Stimulated activated CD8-positive, alpha-beta memory T cell treated with anti-CD3 and anti-CD28 coated beads, Interleukin-7, amount 100 ng/mL, for 4 hours (primary cell): ENCODE measurements at places on chromosomes 1 and 21.

- no peak for DNase-seq
Measured at GRCh38 chr1:34928066-34928696, 1.3 kb downstream of the DLGAP3 start.

- no peak for DNase-seq
Measured at GRCh38 chr1:214777364-214777763, 174.4 kb downstream of the CENPF start.

DNA sequence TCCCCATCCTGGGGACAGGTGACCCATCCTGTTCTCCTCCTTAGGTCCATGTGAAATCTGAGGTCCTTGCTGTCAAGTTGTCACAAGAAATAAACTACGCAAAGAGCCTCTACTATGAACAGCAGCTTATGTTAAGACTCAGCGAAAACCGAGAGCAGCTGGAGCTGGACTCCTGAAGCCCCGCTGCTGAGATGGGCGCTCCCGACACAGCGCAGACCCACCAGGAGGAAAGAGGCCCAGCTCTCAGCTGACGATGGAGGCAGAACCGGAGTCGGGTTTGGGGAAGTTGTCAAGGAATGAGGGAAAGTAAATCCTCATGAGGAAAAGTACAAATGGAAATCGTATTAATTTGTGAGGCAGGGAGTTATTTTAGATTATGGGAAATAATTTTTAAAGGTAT is 109.2 kb downstream of the DHRS3 start:
- DNase-seq: no peak

GRCh38 chr1:87928623-87929022 is 599.9 kb downstream of the LMO4 start:
- DNase-seq: no peak

- no peak for DNase-seq
Measured at GRCh38 chr1:3030663-3031381, 9.6 kb downstream of the ACTRT2 start.

DNA sequence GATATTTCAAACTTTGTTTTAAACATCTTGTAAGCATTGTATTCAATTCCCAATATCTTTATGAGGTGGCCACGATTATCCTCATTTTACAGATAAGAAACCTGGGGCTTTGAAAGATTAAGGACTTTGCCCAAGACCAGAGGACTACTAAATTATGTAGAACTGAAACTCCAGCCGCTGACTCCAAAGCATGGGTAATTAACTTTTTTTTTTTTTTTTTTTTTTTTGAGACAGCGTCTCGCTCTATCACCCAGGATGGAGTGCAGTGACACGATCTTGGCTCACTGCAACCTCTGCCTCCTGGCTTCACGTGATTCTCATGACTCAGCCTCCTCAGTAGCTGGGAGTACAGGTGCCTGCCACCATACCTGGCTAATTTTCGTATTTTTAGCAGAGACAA is 68.7 kb downstream of the ALG14 start:
- no peak for DNase-seq

DNA sequence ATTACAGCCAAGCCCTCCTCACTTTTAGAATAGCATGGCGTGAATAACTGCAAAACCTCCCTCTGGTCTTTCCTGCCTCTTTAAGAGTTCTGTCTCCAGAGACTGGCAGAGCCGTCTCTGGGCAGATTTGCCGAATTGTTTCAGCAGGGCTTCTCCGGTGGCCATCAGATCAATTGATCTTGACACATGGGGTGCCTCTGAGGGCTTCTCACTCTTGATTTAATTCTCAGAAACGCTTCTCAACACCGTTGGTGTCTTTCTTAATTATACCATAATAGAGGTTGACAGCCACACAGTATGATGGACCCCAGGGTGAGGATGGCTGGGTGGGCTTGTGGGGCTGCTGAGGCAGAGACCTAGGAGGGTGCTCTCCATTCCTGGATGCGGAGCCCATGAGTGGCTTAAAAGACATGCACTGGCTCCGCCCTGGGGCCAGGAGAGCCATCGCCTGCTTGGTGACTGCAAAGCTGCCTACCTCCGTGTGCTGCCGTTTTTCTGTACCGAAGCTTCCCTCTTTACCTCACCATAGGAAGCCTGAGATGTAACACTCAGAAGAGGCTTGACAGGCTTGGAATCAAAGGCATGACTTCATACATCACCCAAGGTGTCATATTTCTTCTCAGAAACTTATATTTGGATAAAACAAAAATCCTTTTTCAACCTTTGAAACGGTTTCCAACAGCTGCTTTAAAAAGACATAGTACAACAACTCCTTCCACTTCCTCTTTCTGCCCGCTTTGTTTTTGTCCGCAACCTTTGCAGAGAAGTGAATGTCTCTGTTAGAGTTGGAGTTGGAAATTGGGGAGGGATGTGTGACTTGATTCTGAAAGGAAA is 82.9 kb downstream of the GALNT2 start:
- DNase-seq: no peak

- DNase-seq: no peak
Measured at GRCh38 chr1:221687836-221688487, 53.9 kb downstream of the DUSP10 start.

GRCh38 chr1:86068841-86069756 is 87.5 kb downstream of the COL24A1 start:
- DNase-seq: no peak

DNA sequence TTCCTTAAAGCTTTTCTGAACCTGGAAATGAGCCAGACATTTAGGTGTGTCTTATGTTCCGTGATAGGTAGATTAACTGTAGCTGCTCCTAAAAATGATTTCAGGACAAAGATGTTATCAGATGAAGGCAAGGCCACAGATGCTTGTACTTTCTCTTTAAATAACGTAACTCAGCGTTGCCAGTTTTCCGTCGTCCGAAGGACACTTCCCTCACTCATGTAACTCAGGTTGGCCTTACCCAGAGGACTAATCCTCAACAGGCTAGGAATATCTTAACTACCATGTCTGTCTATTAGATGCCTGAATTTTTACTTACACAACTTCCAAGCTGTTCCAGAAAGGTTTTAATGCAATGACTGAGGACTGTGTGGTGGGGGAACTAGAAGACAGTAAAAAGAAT is 35.4 kb upstream of the FAM89A start:
- DNase-seq: no peak

- no peak for DNase-seq
Measured at GRCh38 chr1:34176830-34177603, at the start of gene C1orf94. Gene C1orf94 (plus strand): TSS chr1:34176907. CDS start chr1:34177790, 883 bp downstream.

DNA sequence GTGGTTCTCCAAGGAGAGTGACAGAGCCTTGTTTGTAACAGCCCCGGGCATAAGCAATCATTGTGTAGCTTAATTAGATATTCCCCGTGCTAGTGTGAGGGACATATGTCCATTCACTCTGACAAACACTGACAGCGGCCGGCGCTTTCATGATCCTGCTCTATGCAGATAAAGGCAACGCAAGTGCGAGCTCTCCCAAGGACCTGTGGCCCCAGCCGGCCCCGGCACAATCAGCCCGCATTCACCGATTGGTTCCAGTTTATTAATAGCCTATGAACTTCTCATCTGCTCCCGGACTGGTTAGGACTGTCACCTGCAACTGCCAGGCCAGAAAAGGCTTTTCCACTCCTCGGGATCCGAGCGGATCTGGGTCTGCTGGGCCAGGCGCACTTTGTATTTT is 18.0 kb upstream of the OLIG1 start:
- DNase-seq: no peak

GRCh38 chr1:59243550-59243949 is 53.3 kb upstream of the FGGY start:
- DNase-seq: no peak

- no peak for DNase-seq
Measured at GRCh38 chr1:111399792-111400610, 27.5 kb downstream of the OVGP1 start.

GRCh38 chr21:18153063-18153462 is 91.6 kb upstream of the CHODL start:
- no peak for DNase-seq

- no peak for DNase-seq
Measured at GRCh38 chr1:14724246-14724645, 125.8 kb downstream of the KAZN start.

GRCh38 chr1:41902664-41903063 is 16.1 kb downstream of the HIVEP3 start:
- DNase-seq: no peak

DNA sequence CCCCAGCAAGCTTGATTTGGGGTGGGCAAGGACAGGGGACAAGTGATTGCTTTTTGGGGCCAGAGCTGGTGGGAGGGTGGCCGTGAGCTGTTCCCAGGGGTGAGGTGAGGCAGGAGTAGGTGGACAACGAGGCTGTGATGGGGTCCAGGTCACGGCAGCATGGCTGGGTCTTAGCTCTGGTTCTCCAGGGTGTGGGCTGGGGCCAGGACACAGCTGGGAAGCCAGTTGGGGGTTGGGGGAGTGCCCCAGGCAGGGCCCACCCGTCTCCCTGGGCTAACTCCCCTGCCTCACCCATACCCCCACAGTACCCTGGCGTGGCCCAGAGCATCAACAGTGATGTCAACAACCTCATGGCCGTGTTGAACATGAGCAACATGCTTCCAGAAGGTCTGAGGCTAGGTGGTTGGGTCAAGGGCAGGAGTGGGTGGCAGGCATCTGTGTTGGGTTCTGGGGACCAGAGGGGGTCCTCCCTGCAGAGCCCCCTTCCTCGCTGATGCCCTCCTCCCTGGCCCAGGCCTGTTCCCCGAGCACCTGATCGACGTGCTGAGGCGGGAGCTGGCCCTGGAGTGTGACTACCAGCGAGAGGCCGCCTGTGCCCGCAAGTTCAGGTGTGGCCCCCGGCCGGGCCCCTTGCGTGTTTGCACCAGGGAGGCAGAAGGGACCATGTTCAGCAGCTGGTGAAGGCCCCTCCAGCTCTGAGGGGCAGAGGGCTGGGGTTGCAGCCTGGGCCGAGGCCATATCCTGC is 43.3 kb downstream of the COQ8A start:
- DNase-seq: no peak

- no peak for DNase-seq
Measured at GRCh38 chr1:87197156-87197555, 131.5 kb upstream of the LMO4 start.

GRCh38 chr1:85894651-85895050 is 186.4 kb upstream of the ZNHIT6 start:
- no peak for DNase-seq

DNA sequence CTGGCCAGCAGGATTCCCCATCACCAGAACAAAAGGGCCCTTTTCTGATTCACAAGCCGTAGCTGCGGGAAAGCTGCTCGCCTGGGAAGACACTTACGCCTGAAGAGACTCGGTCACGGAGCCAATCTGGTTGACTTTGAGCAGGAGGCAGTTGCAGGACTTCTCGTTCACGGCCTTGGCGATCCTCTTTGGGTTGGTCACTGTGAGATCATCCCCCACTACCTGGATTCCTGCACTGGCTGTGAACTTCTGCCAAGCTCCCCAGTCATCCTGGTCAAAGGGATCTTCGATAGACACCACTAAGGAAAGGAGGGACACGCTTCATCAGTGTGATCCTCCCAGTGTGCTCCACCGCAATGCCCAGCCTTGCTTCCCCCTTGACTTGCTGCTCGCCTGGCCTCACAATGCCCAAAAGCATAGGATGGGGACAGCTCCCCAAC is 14.7 kb downstream of the ENO1 start:
- DNase-seq: no peak

- DNase-seq: no peak
Measured at GRCh38 chr1:167881069-167881468, 32.9 kb downstream of the ADCY10 start.

GRCh38 chr21:43882952-43883545 is 18.0 kb downstream of the AGPAT3 start:
- no peak for DNase-seq

GRCh38 chr21:42388740-42389448 is 7.0 kb downstream of the TMPRSS3 start:
- no peak for DNase-seq

- no peak for DNase-seq
Measured at GRCh38 chr1:41559331-41559730, 74.8 kb upstream of the EDN2 start.

DNA sequence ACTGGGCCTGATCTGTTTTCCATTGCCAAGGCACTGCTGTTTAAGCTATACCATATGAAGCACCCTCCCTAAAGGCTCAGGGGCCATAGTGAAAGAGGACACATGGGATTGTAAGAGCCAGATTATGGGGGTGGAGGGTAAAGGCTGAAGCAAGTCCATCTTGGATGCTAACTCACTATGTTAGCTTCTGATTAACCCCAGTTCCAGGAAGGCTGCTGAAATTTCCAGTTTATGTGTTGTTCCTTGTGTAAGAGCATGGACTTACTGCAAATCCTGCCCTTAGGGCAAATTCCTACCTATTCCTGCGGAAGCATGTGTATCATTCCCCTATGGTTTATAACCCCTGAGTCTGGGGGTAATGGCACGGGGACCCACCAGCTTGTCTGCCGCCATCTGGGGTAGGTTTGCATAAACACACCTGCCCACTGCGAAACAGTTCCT is 91.8 kb upstream of the SERBP1 start:
- no peak for DNase-seq

DNA sequence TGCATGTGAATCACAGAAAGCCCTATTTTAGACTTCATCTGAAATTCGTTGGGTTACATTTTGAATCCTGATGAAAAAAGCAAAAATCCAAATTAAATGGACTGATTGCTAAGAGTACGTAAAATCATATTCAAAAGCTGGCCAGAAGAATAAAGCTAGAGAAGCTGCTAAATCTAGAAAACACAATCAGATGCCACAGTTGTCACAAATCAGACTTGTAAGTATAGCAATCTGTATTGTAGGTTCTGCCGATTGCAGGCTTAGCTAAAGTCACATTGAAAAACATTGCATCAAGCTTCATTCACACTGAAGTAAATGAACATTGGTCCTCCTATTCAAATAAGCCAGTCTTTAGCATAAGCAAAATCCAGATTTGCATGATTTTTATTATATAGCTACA is 235.1 kb upstream of the ST6GALNAC5 start:
- no peak for DNase-seq

- no peak for DNase-seq
Measured at GRCh38 chr1:8422510-8423268, 104.8 kb downstream of the SLC45A1 start.

- no peak for DNase-seq
Measured at GRCh38 chr1:41447995-41448770, 36.3 kb downstream of the EDN2 start.

DNA sequence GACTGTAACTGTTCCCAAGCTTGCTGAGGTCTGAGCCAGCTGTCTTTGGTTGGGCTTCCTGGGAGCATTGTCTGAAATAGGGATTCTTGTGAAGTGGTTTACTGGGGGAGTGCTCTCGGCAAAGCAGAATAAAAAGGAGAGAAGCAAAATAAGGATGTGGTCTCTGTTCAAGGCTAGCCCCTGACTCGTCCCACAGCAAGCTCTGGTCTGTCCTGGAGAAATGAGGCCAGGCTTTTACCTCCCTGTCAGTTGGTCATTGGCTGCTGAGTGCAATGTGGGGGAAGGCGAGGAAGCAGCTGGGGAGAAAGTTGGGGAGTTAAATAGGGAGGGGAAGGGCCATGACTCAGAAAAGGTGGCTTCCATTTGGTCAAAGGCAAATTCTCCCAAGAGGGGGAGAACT is 303.9 kb upstream of the DUSP10 start:
- no peak for DNase-seq

- no peak for DNase-seq
Measured at GRCh38 chr1:17627239-17628052, 87.9 kb downstream of the ARHGEF10L start.

GRCh38 chr1:70503358-70503757 is 92.3 kb downstream of the CTH start:
- no peak for DNase-seq
